Adrenal gland (tissue), 19 donors: ENCODE measurements at places on chromosomes 11 and 22.

GRCh38 chr11:132158696-132159095, 788.3 kb downstream of the NTM start:
- no peak overlapping the region for H3K4me3 ChIP-seq
- no peaks in the 10 kb centered on the region for H3K4me1 ChIP-seq
- DNase-seq = no peak
- no peak overlapping the region for H3K27ac ChIP-seq
- no peaks in the 10 kb centered on the region for H3K36me3 ChIP-seq

- no peaks in the 10 kb centered on the region for H3K27me3 ChIP-seq
- no peaks in the 10 kb centered on the region for H3K36me3 ChIP-seq
- H3K4me1 ChIP-seq = no peaks in the 10 kb centered on the region
- DNase-seq = no peak
- no peak overlapping the region for H3K27ac ChIP-seq
- H3K4me3 ChIP-seq = no peak overlapping the region
These were observed 62.0 kb downstream of the INSC start for GRCh38 chr11:15176646-15177163.

- peaks cover 3% of the 10 kb centered on the region for H3K36me3 ChIP-seq
- H3K4me3 ChIP-seq = no peak overlapping the region
- no peaks in the 10 kb centered on the region for H3K27me3 ChIP-seq
- no peak for DNase-seq
These were observed 36.3 kb upstream of the CARS1 start for GRCh38 chr11:3093281-3094191.

DNA sequence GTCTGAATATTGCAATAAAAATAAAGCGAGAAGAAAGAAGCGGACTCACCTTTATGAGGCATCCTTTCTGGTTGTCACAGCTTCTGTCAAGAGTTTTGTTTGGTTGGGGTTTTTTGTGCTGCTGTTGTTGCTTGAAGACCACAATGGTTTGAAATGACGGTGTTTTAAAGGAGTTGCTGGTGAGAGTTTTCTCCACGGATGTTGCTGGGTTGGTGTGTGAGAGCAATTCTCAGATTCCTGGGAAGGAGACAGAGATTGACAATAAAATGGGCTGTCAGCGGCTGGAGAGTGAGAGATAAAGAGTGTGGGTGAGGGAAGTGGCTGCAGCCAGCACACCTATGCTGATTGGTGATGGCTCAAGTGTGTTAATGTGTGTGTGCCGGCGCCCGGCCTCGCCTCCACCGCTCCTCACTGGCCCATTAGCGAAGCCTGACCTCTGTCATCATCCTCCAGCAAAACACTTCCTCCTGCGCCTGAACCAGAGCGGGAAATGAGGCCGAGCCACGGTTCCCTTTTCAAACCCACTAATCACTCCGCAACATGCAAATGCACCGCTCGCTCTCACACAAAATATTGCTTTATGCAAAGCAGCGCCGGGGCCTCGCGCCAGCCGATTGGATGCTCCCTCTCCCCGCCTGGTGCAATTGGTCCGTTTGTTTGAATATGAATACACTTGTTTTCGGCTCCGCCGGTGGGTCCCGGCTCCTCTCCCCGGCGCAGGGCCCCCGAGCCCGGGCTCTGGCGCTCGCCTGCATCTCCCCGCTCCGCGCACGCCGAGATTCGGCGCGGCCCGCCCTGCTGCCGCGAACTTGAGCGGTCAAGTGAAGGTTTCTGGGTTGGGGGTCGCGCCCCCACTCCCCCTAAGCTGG, at the start of gene PAX6:
TSS of gene PAX6 (minus strand) at position 544 of the 869 bp plus-strand sequence. CDS start 4,911 bp downstream, outside the sequence.
- peaks cover 92% of the 10 kb centered on the region for H3K27me3 ChIP-seq
- H3K4me3 ChIP-seq = peak within 1 kb of the TSS; percentile 15
- DNase-seq = peak; percentile 52
- H3K27ac ChIP-seq = no peak within 1 kb of the TSS
- peaks cover 58% of the 10 kb centered on the region for H3K4me1 ChIP-seq

DNA sequence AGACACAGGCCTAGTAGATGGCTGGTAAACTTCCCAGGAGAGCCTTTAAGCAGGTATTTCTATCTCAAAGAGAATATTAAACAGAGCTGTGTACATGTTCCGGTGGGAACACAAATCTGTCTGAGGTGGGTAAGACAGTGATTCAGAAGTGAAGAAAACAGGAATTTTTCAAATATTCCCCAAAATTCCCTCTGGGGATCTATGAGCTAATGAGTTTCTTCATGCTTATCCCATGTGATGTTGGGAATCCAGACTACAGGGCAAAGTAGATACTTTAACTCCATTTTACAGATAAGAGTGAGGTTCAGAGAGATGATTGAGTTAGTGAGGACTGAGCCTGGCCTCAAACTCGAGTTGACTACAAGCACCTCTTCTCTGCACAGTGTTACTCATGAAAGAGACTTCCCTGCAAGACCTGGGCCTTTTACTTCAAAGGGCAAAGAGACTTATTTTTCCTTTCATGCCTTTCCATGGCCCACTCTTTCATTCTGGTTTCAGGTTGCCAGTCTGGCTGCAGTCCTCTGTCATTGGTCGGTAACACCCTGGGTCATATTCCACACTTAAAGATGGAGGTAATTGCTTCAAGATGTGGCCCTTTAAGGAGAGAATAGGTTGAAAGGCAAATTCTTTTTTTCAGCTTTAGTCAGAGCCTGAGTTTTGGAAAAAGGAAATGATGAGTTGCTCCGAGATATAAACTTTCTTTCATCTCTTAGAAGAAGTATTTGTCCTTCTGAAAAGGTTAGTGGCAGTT, 70.1 kb downstream of the CYB5R2 start:
- H3K4me3 ChIP-seq = no peak overlapping the region
- no peaks in the 10 kb centered on the region for H3K4me1 ChIP-seq
- H3K27ac ChIP-seq = no peak overlapping the region
- no peak for DNase-seq
- no peaks in the 10 kb centered on the region for H3K27me3 ChIP-seq

DNA sequence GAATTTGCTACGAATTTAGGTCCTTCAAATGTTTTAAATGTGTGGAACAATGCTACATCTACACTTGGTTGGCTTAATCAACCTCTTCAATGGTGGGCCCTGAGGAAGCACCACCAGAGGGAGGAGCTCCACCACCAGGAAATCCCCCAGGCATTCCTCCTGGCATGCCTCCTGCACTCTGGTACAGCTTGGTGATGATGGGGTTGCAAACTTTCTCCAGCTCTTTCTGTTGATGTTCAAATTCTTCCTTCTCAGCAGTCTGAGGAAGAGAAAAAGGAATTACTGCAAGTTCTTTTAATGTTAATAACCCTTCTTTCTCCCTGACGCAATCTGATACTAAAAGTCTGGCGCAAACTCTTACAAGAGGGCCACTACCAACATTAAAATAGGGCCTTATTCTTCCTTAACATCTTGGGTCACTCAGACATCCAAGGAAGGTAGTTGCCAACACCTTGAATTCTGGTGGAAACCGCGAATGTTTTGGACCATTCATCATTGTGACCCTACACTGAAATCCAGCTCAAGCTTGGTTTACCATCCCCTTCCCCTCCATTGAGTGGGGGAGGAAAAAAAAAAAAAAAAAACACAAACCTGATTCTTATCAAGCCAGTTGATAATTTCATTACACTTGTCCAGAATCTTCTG, 4.2 kb downstream of the HSPA8 start:
- no peaks in the 10 kb centered on the region for H3K27me3 ChIP-seq
- H3K4me1 ChIP-seq = peaks cover 6% of the 10 kb centered on the region
- no peak overlapping the region for H3K4me3 ChIP-seq
- H3K27ac ChIP-seq = no peak overlapping the region

GRCh38 chr11:48109046-48109666, 107.5 kb upstream of the OR4B1 start:
- peak overlapping the region; percentile 41 for H3K4me3 ChIP-seq
- no peak for DNase-seq
- no peaks in the 10 kb centered on the region for H3K36me3 ChIP-seq
- H3K27me3 ChIP-seq = no peaks in the 10 kb centered on the region

DNA sequence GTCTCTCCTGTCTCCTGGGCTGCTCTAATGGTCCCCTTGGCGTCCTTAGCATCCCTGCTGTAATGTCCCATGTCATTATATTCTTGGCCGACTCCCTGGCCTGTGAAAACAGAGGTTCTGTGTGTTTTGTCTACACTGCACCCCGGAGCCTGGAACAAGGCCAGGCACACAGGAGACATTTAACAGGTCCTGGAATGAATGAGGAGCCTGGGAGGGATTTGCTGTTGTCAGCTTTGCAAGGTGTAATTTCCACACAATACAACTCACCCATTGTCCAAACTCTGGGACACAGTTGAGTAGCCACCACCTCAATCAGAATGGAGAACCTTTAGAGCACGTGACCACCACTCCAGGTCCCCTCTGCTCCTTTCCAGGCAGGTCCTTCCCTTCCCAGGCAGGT, 14.9 kb upstream of the PDGFB start:
- H3K36me3 ChIP-seq = no peaks in the 10 kb centered on the region
- H3K4me1 ChIP-seq = peaks cover 15% of the 10 kb centered on the region
- no peak overlapping the region for H3K27ac ChIP-seq

DNA sequence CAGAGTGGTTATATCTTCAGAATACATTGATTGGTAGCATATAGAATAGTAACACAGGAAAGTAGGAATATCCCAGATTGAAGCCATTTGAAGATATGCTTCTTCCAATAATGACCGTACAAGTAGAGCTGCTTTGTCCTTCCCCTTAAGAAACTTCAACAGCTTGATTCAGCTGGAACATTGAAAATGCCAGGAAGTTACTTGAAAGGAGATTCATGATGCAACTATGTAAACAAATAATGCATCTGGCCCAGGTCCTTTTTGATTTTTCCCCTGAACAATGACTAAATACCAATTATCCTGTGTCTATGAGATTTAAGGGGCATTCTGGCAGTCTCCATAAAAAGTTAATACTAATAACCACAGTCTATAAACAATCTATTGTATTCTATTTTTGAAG, 3.0 kb downstream of the DKK3 start:
- H3K4me1 ChIP-seq = peaks cover 16% of the 10 kb centered on the region
- H3K27me3 ChIP-seq = peaks cover 7% of the 10 kb centered on the region
- no peak for DNase-seq
- H3K27ac ChIP-seq = no peak overlapping the region
- H3K36me3 ChIP-seq = peaks cover 10% of the 10 kb centered on the region

GRCh38 chr11:106379265-106379664, 301.8 kb downstream of the AASDHPPT start:
- no peaks in the 10 kb centered on the region for H3K4me1 ChIP-seq
- no peak overlapping the region for H3K4me3 ChIP-seq
- H3K36me3 ChIP-seq = no peaks in the 10 kb centered on the region
- no peaks in the 10 kb centered on the region for H3K27me3 ChIP-seq
- no peak for DNase-seq

DNA sequence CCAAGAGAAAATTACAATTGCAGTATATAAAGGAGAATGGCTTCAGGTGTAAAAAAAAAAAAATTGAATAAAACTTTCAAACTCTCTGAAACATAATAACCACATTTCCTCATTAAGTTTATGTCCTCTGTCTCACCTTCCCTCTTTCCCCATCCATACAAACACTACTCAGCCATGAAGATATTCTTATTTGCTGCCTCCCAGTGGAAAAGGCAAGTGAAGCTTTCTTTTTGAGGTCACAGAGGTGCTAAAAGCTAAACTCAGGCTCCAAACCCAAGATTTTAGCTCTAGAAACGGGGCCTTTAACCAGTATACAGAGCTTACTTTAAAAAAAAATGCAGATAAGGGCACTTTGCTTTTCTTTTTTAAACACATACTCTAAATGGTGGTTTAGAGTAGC, 1568.5 kb downstream of the FAM181B start:
- no peak overlapping the region for H3K27ac ChIP-seq
- no peaks in the 10 kb centered on the region for H3K4me1 ChIP-seq
- H3K4me3 ChIP-seq = no peak overlapping the region
- no peaks in the 10 kb centered on the region for H3K36me3 ChIP-seq

DNA sequence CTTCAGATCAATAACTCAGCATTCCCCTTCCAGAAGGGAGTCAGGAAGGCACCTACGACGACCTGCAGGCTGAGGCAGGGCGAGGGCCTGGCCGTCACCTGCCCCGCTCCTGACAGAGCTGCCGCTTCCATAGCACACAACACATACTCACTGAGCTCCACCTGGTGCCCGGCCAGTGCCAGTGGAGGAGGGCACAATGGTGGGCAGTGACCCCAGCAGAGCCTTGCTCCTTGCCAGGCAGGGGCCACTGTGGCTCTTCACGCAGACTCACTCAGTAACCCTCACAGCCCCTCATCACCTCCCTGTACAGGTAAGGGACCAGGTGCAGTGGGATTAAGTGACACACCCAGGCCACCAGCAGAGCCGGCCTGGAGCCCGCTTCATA, 24.6 kb downstream of the LRFN4 start:
- H3K4me3 ChIP-seq = no peak overlapping the region
- no peaks in the 10 kb centered on the region for H3K27me3 ChIP-seq
- no peak for DNase-seq
- peaks cover 16% of the 10 kb centered on the region for H3K4me1 ChIP-seq
- H3K27ac ChIP-seq = peak overlapping the region; percentile 83

DNA sequence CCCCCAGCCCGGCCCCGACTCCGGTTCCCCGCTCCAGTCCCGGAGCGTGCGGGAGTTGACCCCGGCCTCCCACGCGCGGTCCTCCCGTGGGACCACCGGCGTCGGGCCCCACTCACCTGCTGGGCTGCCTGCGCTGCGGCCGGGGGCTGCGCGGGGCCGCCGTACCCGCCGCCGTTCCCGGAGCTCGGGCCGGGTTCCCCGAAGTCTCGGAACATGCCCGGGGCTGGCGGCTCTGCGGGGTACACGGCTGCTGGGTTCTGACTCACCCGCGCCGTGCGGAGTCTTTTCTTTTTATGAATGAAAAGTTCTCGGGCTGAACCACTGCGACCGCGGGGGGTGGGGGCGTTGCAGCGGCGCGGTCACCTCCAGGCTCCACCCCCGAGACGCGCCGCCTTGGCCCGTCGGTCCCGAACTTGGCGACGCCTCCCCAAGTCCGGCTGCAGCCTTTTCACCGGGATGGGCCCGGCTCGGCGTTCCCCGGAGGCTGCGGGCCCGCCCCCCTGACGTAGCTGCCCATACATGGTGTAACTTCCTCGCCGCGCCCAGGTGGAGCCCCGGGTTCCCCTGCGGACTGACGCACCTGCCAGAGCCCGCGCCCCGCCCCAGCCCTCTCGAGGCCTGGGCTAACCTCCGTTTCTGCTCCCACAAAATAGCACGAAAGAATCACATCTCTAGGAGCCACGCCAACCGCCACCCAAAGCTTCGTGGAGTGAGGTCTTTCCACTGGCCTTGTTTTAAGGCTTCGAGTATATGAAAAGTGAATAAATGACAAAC, at the start of gene FOSL1:
TSS of gene FOSL1 (minus strand) at position 264 of the 774 bp plus-strand sequence. CDS start at position 215, 49 bp downstream.
- H3K4me3 ChIP-seq = no peak within 1 kb of the TSS
- H3K4me1 ChIP-seq = peaks cover 12% of the 10 kb centered on the region
- no peaks in the 10 kb centered on the region for H3K27me3 ChIP-seq
- H3K36me3 ChIP-seq = no peaks in the 10 kb centered on the region
- peak; percentile 95 for DNase-seq

- no peak for DNase-seq
- H3K27me3 ChIP-seq = no peaks in the 10 kb centered on the region
- no peaks in the 10 kb centered on the region for H3K4me1 ChIP-seq
These were observed 106.2 kb downstream of the ABTB2 start for GRCh38 chr11:34251589-34251980.

GRCh38 chr22:45105281-45105702, 58.4 kb upstream of the NUP50 start:
- H3K36me3 ChIP-seq = no peaks in the 10 kb centered on the region
- H3K4me3 ChIP-seq = no peak overlapping the region
- no peaks in the 10 kb centered on the region for H3K27me3 ChIP-seq
- no peaks in the 10 kb centered on the region for H3K4me1 ChIP-seq
